ENCODE measurements at places on chromosomes 3 and 15.
A peak's percentile ranks its signal among the peaks of the same experiment; 100 is the strongest.

DNA sequence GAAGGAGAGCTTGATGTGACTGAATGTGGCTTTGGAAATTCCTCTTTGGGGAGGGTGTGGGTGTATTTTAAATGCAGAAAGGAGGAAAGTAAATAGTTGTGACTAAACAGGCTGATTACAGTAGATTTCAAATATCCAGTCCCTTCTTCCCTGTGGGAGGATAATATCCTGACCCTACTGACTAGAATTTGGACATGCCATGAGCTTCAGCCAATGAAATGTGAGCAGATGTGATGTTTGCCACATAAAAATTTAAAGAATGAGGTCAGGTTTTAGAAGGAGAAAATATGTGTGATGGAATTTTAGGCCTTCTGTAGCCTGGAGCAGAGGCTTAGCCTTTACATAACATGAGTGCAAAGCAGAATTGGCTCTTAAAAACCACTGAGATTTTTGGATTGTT, 1218.9 kb downstream of the ROBO2 start:
- DNase-seq = peak; percentile 64

DNA sequence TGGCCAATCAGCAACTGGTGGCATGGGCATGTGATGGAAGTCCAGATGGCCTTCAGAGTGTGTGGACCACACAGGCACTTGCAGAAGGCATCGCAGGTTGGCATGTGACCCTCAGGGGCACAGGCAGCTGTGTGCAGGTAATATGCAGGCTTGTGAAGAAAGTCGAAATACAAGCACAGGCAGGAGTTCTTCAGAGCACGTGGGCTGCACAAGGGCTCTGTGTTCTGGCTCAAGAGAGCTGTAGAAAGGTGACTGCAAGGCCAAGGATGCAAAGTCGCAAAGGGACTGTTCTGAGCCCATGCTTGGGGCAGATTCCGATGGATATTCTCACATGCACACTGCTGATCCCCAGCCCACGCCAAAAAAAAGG, 8.3 kb downstream of the LRRC2 start:
- no peak for DNase-seq

DNA sequence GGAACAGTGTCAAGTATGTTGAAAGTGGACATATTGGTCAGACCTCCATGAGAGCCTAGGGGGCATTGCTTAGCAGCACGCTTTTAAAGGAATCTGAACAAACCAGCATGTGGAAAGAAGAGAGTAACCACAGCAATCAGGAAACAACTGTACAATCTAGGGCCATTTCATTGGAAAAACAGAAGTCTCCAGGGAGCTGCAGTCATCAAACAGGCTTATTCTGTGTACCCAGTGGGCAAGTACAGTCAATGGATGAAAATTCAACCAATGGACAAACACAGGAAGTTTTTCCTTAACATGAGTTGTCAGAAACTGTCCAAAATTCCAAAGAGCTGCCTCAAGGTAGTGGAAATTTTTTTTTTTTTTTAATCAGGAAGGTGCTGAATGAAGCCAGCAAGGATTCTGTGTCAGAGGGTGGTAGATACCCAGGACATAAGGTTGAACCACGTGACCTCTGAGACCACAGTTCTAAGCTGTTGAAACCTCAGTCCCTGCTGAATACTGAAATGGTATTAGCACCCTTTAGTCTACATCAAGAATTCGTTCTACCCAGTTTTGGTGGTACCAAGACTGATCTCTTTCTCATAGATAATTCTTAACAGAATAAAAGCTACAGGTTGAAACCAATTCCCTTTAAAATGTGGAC, 4.4 kb upstream of the DLG1 start:
- DNase-seq = no peak

- no peak for DNase-seq
These were observed 255.4 kb downstream of the TJP1 start for GRCh38 chr15:29566914-29567313.

Measured in fibroblast of the conjunctiva (primary cell).